Thymus (tissue), 14 donors: ENCODE measurements at places on chromosomes 1 and 21. TPM values are rescaled to one million over a fixed set of nuclear protein-coding genes. Genes with fewer than 3 reads are reported as not detected.

Gene C1orf74
- total RNA-seq = 3.0 TPM

GRCh38 chr1:10975567-10976326 is 36.7 kb upstream of the TARDBP start:
- no peak for DNase-seq

DNA sequence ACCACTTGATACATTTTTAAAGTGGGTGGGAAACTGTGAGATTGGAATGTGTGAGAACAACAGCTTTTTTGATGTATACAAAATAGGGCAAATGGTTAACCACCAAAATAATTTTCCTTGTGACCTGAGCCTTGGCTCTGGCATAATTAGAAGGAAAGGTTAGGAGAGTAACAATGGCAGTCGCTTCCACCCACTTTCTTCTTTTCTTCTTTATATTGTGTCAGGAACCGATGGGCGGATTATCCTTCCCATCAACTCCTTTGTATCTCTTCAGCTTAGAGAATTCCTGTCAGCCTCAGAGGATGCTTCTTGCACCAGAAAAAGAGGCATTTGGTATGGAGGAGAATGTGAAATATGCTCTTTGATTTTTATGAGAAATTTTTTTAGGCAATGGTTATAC is 90.6 kb downstream of the SDCCAG8 start:
- DNase-seq = no peak

DNA sequence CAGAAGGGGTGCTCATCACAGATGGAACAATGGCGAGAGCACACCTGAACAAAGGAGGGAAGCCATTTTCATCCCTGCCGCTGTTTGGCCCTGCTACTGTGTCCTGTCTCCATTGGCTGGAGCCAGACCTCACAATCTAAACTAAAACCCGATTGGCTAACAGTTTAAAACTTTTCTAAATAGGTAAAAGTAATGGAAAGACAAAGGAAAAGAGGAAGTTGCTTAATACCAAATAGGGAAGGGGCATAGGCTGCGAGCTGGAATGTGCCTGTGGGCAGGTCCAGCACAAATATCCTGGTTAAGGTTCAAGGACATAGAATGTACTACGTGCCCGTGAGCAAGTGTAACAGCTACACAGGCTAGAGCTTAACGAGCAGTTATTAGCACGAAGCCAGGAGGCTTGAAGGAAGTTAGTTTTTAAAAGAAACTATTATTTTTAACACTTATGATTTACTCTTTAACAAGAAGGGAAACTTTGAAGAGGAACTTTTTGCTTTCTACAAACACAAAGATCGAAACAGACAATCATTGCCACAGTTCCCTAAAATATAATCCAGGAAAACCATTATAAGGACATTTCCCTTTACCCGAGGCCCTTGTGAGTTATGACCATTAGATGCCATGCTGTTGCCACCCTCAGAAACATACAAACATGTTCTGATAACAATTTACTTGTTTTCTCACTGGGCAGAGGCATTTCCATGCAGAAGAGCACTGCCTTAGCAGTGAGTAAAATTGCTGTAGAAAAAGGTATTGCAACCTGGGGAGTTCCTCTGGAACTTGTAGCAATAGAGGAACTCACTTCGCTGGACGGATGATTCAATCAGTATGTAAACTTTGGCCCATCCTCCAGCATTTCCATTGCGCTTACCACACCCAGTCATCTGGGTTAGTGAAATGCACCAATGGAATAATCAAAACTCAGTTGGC is 4.8 kb upstream of the PTTG1IP start:
- DNase-seq = no peak
